Breast epithelium (tissue), 4 donors: ENCODE measurements at places on chromosomes 16 and 17.

GRCh38 chr17:27802962-27803680, 2.8 kb upstream of the NOS2 start:
- DNase-seq, result no peak

DNA sequence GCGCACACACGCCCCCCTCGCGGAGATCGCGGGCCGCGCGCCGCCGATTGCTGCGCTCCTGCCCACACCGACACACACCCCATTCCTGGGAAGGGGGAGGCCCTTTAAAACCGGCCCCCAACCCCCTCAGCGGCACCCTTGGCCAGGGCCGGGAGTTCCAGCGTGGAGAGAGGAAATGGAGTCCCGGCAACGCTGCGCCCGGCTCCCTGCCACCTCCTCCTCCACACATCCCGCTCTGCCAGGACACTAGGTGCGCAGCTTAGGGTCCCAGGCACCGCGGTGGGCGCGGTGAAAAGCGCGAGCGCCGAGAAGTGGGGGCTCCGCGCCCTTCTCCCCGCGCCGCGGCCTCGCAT, 397 bp downstream of the CDC42EP4 start:
- peak; percentile 55 for DNase-seq

GRCh38 chr17:17725752-17726457, 44.6 kb downstream of the RAI1 start:
- no peak for DNase-seq

GRCh38 chr16:4393240-4393600, 21.6 kb downstream of the VASN start:
- no peak for DNase-seq

DNA sequence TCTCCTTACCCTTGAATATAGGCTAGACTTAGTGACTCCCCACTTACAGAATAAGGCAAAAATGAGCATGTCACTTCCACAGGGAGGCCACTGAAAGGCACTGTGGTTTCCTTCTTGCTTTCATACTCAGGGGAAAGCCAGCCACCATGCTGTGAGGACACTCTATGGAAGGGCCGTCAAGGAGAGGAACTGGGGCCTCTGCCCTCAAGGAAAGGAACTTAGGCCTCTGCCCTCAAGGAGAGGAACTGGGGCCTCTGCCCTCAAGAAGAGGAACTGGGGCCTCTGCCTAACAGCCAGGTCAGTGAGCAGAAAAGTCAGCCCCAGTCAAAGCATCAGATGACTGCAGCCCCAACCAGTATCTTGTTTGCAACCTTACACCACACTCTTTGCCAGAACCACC, 30.1 kb downstream of the VPS35 start:
- no peak for DNase-seq

DNA sequence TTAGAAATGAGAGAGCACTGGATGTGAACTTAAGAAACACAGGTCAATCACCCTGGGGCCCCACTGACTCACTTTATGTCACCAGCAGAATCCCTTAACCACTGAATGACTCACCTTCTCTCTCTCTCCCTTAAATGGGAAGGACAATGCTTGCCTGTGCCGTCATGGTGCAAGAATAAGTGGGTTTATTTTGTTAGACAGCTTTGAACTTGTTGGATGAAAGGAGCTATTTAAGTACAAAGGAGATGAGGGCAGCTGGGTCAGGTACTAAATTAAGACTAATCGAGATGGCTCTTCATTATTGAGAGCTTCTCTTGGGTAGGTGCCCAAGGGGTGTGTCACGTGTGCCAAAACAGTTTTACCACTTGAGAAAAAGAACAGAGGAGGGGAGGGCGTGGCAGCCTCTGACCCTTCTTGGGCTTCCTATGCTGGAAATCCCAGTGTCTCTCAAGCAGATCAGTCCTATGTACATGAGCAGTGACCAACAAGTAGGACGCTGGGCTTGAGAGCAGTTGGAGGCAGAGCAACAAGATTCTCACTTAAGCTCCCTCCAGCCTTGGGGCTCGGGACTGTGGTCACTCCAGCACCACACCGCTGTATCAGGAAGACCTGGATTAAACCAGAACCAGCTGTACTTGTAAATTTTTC, 6.7 kb upstream of the KRT31 start:
- DNase-seq, result no peak
